Natural killer cell (primary cell): ENCODE measurements at places on chromosomes 7 and 10. TPM values are rescaled to one million over a fixed set of nuclear protein-coding genes. Genes with fewer than 3 reads are reported as not detected.

Gene VIPR2
- total RNA-seq, result 4.9 TPM

- H3K36me3 ChIP-seq, result no peaks in the 10 kb centered on the region
- H3K27me3 ChIP-seq, result no peaks in the 10 kb centered on the region
- DNase-seq, result no peak
- H3K4me3 ChIP-seq, result no peak overlapping the region
Measured at GRCh38 chr7:78073609-78074382, 275.2 kb downstream of the PHTF2 start.

DNA sequence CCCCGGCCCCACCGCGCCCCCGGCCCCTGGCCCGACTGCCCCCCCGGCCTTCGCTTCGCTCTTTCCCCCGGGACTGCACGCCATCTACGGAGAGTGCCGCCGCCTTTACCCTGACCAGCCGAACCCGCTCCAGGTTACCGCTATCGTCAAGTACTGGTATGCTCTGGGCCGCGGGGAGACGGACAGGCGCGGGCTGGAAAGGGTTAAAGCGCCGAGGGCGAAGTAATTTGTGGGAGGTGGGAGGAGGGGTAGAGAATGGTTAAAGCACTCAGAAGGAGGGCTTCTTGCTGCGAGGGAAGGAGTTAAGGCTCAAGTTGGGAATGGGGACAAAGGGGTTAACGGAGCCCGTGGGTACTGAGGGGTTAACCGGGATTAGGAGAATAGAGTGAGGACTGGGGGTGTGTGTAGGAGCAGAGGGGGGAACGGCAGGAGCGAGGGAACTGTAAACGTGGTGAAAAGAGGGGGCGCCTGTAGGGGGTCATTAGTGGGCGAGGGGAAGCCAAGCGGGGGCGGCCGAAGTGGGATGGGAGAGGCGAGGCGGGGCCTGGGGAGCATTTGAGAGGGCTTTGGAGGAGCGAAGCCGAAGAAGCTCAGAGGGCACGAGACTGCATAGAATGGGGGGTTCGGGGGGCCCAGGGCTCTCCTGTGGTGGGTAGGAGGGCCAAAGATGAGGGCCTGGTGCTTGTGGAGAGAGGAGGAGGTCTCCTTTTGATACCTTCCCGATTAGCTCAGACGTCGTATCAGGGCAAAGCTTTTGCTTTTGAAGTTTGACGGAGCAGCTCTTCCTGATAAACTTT lies 605 bp downstream of the SUFU start:
- peaks cover 33% of the 10 kb centered on the region for H3K4me1 ChIP-seq
- peak overlapping the region; percentile 75 for H3K4me3 ChIP-seq
- peaks cover 4% of the 10 kb centered on the region for H3K36me3 ChIP-seq
- DNase-seq, result no peak
- H3K27ac ChIP-seq, result peak overlapping the region; percentile 1

GRCh38 chr10:128064970-128065580 lies 61.1 kb downstream of the MKI67 start:
- H3K4me1 ChIP-seq, result peaks cover 84% of the 10 kb centered on the region
- H3K27me3 ChIP-seq, result no peaks in the 10 kb centered on the region
- no peak overlapping the region for H3K4me3 ChIP-seq
- peak; percentile 16 for DNase-seq

- no peak for DNase-seq
- no peaks in the 10 kb centered on the region for H3K27me3 ChIP-seq
- peak overlapping the region; percentile 100 for H3K4me3 ChIP-seq
- no peaks in the 10 kb centered on the region for H3K36me3 ChIP-seq
Measured at GRCh38 chr10:80077869-80078447, 507 bp upstream of the TMEM254 start.

GRCh38 chr10:29816801-29817558 lies 182.2 kb upstream of the SVIL start:
- no peak overlapping the region for H3K4me3 ChIP-seq
- H3K27me3 ChIP-seq, result no peaks in the 10 kb centered on the region
- no peak for DNase-seq
- H3K4me1 ChIP-seq, result peaks cover 4% of the 10 kb centered on the region
- H3K36me3 ChIP-seq, result no peaks in the 10 kb centered on the region

- DNase-seq, result no peak
- H3K27me3 ChIP-seq, result no peaks in the 10 kb centered on the region
- peaks cover 13% of the 10 kb centered on the region for H3K4me1 ChIP-seq
Measured at GRCh38 chr10:132373241-132373955, 23.6 kb upstream of the PWWP2B start.
